Testis (tissue), 5 donors: ENCODE measurements at places on chromosomes 12 and 14. TPM values are rescaled to one million over a fixed set of nuclear protein-coding genes. Genes with fewer than 3 reads are reported as not detected.

DNA sequence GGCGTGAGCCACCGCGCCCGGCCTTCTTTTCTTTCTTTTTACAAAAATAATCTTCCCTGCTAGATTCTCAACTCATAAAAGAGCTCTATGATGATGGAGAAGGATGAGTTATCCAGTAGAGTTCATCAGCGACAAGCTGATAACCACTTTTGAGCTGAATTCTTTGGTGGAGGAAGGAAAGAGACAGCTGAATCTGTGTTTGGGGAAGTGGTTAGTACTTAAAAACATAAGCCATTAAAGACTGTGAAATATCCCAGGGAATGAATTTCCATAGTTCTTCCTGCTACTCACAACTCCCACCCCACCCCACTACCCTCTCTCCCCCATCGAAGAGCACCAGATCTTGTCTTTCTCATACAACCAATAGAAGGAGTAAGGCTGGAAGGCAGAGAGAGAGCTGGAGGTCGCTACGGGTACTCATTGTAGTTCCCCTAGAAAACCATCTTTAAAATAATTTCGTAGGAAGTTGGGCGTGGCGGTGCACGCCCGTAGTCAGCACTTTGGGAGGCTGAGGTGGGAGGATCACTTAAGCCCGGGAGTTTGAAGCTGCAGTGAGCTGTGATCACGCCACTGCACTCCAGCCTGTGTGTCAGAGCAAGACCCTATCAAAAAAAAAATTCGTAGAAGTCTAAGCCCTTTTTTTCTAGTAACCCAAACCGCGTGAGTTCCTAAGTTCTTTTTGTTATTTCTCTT, 647 bp upstream of the ESPL1 start:
- no peak for DNase-seq

GRCh38 chr12:21690704-21691368, 33.2 kb upstream of the LDHB start:
- no peak for DNase-seq

- DNase-seq: no peak
These were observed 95.7 kb downstream of the PTPN11 start for GRCh38 chr12:112514456-112514855.

- DNase-seq: no peak
These were observed 748 bp upstream of the ACVRL1 start for GRCh38 chr12:51906430-51907082.

DNA sequence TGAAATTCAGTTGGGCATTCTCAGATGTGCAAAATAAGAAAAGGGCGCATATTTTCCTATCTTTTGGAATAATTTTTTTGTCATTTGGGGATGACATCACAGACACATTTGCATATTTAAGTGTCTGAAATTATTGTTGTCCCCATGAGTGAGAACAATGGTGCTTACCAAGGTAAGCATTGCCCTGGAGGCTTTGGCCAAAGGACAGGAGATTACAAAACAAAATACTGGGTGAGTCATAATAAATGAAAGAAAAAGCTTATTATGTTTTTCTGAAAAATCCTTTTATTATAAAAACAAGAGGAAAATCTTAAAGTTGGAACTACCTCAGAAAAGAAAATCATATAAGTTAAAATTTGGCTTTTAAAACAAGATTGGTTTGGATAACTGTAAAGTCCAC, 254.9 kb downstream of the BTG1 start:
- no peak for DNase-seq

DNA sequence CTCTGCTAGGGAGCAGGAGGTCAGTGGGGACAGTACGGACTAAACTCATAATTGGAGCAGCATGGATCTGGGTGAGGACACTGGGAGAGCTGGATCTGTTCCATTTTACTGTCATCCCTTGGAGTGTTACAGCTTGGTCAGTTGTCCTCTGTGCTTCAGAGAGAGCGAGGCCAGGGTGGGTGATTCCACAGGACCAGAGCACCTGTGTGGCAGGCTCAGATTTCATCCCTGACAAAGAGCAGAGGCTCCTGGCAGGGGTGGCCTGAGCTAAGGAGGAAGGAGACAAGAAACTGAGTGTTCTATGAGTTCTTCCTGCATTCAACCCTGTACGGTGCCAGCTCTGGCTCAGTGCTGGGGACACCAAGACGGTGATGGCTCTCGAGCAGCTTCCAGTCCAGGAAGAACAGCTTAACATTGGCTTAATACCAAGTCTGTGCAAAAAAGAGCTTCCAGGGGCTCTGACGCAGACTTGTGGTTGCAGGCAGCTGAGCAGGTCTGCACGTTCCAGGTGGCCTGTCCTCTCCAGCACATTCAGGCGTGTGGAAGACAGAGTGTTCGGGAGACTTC, 8.4 kb upstream of the PGF start:
- DNase-seq: no peak

DNA sequence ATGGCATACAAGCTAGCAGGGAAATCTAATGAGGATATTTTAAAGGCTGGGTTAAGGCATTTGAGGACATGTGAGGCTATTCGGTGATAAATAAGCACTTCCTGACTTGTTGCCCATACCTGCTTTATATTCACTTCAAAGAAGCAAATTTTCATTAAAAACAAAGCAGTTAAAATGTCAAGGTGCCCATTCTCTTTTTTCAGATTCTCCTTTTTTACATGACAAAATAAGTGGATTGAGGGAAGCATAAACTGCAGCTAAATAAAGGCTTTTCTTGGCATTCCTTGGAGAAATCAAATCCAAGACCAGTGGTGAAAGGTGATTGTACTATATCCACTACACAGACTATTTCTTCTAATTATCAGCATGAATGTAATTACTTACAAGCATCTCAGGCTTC, 166.9 kb downstream of the PTCSC3 start:
- DNase-seq: no peak

The SYCP3 gene
- total RNA-seq: 42.4 TPM

- no peak for DNase-seq
These were observed 10.4 kb downstream of the ITPK1 start for GRCh38 chr14:93105362-93105761.

The NTN4 gene
- total RNA-seq: 84.9 TPM

DNA sequence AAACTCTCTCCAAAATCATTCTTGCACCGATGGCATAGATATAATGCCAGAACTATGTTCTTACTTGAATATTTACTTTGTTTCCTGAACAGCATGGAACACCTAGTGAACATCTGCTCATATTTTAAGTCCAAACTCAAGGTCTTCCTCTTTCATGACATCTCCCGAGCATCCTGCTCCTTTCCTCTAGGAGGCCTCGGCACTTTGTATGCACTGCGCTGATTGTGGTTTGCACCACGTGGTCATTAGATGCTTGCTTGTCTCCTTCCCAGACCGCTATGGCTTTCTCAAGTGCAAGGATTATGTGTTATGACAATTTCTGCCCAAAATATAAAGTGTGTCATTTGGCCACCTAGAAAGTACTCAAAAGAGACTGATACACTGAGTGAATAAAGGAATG, 912.0 kb downstream of the GALC start:
- no peak for DNase-seq

DNA sequence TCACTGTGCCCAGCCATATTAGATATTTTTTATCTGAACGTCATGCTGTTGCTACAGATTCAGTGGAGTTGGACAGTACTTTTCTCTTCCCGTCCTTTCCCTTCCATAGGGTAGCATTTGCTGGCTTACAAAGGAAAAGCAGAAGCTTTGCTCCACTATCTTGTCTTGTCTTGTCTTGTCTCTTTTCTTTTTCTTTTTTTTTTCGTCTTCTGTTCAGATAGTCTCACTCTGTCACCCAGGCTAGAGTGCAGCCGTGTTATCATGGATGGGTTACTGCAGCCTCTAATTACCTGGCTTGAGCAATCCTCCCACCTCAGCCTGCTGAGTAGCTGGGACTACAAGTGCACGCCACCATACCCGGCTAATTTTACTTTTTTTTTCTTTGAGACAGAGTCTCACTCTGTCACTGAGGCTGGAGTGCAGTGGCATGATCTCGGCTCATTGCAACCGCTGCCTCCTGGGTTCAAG, 21.1 kb downstream of the OR10G3 start:
- no peak for DNase-seq

DNA sequence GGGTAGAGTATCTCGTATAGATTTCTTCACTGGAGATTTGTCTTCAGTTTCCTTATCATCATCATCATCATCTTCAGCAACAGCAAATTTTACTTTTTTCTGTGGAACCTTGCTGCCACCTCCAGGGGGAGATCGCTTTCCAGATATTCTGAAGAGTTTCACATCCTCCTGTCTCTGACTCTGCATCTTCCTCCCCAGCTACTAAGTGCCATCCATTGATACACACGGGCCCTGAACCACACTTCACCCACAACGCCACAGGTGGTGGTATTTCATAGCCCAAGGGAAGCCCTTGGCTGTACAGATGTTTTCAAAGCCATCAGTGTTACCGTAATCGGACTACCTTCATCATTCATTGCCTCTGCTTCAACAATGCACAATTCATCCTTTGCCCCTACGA, 82.2 kb downstream of the PPP2R5C start:
- DNase-seq: no peak

- no peak for DNase-seq
These were observed 1.9 kb upstream of the ACTR10 start for GRCh38 chr14:58198086-58198485.

- no peak for DNase-seq
These were observed 35.7 kb upstream of the GTF2A1 start for GRCh38 chr14:81256289-81256960.

GRCh38 chr12:116532986-116533342, 26.2 kb upstream of the MAP1LC3B2 start:
- no peak for DNase-seq

GRCh38 chr14:68977718-68978171, 1.4 kb downstream of the ACTN1 start:
- peak; percentile 37 for DNase-seq

GRCh38 chr14:61599942-61600341, 95.4 kb upstream of the HIF1A start:
- no peak for DNase-seq

- DNase-seq: no peak
These were observed 132.8 kb upstream of the CPSF6 start for GRCh38 chr12:69106482-69107118.

The RNASE13 gene
- not detected for total RNA-seq

DNA sequence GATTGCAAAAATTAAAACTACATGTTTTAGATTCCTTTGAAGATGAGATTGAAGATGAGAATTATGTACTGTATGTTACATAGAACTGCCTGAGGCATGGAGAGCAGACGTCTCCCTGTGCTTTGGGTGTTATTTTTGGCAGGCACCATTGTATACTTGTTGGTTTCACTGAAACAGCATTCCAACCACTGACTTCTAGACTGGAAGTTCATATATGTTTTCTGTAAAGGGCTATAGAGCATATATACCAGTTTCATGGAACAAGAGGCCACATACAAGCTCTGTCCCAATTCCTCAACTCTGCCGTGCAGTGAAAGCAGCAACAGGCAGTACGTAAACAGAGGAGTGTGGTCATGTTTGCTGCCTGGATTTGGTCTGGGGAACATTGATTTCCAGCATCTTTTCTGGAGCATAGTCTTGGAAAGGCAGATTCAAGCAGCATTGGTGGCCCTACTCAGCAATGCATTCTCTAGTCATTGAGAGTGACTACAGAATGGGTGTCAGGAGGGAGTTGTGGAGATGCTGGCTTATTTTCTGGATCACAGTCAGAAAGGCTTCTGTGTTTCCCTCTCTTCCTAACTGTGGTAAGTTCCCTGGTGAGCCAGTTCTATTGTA, 57.6 kb upstream of the CNTN1 start:
- no peak for DNase-seq

The MYO1H gene
- 3.7 TPM for total RNA-seq

The PMCH gene
- total RNA-seq: not detected

The KLRC4 gene
- total RNA-seq: not detected

DNA sequence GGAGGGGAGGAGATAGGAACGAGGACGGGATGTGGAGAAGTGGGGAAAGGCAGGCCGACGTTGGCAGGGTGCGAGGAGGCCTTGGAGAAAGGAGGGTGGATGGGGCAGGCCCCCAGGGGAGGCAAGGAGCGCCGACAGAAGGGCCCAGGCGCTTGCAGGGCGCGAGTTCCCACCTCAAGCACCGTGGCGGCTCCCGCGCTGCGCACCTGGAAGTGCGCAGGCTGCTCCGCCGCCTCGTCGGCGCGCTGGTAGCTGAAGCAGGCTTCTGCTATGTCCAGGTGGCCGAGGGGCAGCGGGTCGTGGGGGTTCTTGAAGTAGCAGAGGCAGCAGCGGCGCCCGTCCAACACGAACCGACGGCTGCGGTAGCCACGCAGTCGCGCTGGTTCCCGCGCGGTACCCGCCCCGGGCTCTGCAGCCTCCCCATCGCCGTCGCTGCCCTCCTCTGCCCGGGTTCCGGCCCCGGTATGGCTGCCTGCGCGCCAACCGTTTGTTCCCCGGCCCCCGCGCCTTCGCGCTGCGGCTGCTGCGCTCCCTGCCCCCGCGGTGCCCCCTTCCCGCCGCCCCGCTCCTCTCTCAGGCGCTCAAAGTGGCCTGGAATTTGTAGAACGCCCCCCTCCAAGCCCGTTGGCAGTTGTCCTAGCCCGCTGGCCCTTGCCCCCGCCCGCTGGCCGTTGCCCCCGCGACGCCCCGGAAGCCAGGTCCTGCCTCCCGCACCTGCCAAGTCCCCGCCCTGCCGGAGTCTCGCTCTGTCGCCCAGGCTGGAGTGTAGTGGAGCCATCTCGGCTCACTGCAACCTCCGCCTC, 1.1 kb upstream of the ACTR6 start:
- DNase-seq: peak; percentile 82

DNA sequence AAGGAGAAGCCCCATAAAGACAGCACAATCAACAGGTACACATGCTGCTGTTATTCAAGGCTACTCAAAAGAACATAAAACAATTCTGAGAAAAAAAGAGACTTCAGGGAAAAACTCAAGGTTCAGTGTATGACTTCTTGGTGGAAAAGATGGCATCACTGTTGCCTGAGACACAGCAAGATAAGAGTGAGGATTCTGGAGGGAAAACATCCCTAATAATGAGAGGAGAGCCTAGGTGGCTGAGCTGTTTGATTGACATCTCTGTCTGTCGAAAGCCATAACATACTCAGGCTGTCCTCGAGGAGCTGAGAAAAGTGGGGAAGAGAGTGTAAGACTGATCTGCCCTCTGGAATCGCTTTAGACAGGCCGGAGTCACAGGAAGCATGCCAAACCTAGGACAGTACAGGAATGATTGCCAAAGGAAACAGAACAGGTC, 193.4 kb upstream of the AMIGO2 start:
- no peak for DNase-seq

- no peak for DNase-seq
These were observed 3.1 kb upstream of the CHPT1 start for GRCh38 chr12:101694297-101694848.

The MEG3 gene
- total RNA-seq: 324 TPM

The RPS6KL1 gene
- 22.9 TPM for total RNA-seq

The KRT72 gene
- total RNA-seq: 11.7 TPM
